Activated CD4-positive, alpha-beta T cell treated with anti-CD3 and anti-CD28 coated beads, Interleukin-2, amount 50 U/mL, for 1 hour (primary cell): ENCODE measurements at places on chromosomes 2 and 18.

DNA sequence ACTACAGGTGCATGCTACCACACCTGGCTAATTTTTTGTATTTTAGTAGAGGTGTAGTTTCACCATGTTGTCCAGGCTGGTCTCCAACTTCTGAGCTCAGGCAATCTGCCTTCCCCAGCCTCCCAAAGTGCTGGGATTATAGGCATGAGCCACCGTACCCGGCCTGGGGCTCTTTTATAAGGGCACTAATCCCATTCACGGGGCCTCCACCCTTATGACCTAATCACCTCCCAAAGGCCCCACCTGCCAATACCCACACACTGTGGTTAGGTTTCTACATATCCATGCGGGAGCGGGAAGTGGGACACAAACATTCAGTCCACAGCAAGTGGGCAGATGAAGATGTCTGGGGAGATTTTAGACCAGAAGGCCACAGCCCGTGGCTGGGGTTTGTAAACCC, 164.7 kb upstream of the SH3BP4 start:
- no peak for DNase-seq

DNA sequence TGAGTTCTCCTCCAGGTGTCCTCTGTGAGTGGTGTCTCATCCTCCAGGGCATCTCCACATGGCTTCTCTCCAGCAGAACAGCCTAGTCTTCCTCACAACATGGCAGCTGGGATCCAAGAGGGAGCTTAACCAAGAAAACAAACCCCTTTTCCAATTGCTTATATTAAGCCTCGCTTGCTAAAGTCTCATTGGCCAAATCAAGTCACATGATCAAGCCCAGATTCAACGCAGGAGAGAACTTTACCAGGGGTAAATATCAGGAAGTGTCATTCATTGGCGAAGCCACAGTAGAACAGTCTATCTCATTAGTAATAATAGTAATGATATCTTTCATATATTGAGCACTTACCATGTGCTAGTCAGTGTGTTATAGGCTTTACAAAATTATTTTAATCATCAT, 53.1 kb downstream of the CDC42EP3 start:
- no peak for DNase-seq

DNA sequence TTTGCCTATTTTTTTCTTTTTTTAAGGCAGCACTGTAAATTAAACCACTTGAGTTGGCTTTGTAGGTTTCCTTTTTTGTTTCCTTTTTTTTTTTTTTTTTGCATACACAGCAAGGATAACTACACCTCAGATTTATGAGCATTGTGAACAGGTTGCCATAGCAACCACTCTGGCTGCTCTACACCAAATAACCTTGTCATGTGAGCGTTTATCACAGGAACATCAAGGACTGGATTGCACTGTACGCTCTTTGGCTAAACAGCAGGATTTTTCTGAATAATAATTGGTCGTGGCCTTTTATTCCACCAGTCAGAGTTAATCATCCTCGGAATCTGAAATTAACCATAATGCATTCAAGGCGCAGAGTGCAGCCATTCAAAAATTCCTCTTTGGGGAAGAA, 199.1 kb upstream of the SLC14A2 start:
- no peak for DNase-seq

DNA sequence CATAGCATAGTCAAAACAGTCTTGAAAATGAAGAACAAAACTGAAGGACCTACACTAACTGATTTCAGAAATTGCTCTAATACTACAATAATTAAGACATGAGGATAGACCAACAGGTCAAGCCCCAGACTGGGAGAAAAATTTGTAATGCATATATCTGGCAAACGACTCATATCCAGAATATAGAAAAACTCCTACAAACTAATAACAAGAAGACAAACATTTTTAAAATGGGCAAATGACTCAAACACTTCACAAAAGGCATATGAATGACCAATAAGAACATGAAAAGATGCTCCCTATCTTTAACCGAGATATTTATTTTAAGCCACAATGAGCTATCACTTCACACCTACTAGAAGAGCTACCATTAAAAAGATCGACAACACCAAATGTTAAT, 14.2 kb downstream of the TGFBRAP1 start:
- DNase-seq: no peak

DNA sequence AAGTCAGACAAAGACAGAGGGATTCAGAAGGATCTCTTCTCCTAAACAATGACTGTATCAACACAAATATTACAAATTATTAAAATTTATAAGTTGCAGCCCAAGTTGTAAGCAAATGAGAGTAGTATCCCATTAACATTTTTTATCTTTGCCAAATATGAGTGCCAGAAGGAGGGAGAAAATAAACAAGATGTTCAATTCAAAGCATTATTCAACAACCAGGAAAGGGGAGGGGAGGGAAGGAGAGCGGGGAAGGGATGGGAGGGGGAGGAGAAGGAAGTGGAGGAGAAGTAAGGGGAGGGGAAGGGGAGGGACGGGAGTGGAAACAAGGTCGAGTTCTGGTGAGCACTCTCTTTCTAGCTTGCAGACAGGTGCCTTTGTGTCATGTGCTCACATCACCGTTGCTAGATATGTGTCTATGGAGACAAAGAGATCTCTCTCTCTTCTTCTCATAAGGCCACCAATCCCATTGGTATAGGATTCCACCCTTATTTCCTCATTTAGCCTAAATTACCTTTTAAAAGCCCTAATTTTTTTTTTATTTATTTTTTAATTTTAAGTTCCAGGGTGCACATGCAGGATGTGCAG, 679.6 kb upstream of the CHAC2 start:
- DNase-seq: no peak

GRCh38 chr2:9178904-9179571, 27.6 kb upstream of the ASAP2 start:
- DNase-seq: no peak

DNA sequence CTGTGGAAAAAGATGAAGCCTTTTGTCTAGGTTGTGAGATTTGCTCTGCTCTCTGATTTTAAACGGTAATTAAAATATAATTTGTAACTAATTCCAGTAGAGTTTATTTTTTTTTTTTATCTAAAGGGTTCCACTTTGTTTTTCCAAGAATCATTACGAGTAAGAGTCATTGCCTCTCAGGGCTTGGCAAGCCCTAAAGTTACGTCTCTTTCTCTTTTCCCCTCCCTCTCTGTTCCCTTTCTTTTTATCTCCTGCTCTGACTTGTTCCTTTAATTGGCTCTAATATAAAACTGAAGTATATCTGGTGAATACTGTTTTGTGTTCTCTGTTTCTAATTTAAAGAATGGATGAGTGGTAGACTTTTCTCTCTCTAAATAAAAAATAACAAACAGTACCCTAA, 75.8 kb downstream of the CALCRL start:
- no peak for DNase-seq

DNA sequence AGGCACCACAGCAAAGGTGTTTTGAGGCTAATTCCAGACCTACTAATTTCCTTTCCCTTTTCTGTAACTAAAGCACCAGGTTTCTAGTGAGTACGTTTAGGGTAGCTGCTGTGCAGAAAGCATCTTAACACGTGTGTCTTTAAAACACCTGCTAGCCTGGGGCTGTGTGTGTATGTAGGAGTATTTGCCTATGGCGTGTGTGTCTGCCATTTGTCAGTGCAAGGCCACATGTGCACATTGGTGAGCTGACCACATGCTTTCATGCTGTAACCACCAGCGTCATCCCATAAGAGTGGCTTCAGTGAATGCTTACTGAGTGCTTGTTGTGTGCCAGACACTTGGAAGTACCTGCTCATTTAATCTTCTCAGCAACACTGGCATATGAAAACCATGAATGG, 241.6 kb downstream of the SEPTIN10 start:
- DNase-seq: no peak

GRCh38 chr2:237742191-237742590, 56.4 kb upstream of the RBM44 start:
- no peak for DNase-seq

- no peak for DNase-seq
These were observed 49.3 kb upstream of the FOSL2 start for GRCh38 chr2:28343184-28343942.

GRCh38 chr18:71913641-71914040, 630.5 kb downstream of the CBLN2 start:
- DNase-seq: no peak

- DNase-seq: no peak
These were observed 21.4 kb downstream of the TNFRSF11A start for GRCh38 chr18:62346333-62347088.

- no peak for DNase-seq
These were observed 57.6 kb downstream of the BMP10 start for GRCh38 chr2:68813596-68813995.

GRCh38 chr2:120290737-120291136, 38.1 kb downstream of the RALB start:
- no peak for DNase-seq

DNA sequence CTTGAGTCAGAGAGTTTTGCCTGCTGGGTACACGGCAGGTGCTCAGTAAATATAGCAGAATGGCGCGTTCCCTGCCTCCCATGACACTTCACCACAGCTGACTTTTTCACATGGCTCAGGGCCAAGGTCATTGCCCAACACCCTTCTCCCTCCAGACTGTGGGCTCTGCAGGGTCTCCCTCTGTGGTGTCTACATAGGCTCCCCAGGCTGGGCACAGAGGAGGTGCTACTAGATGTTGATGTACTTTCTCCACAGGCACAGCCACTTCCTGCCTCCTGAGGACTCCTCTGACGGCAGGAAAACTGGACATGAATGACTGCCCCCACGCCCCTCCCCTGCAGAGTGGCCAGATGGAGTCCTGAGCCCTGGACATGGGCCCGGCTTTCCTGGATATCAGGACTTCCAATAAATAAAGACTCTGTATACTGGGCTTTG, 4.2 kb downstream of the CHCHD5 start:
- DNase-seq: no peak

- no peak for DNase-seq
These were observed 16.7 kb downstream of the L3MBTL4 start for GRCh38 chr18:6397931-6398566.

DNA sequence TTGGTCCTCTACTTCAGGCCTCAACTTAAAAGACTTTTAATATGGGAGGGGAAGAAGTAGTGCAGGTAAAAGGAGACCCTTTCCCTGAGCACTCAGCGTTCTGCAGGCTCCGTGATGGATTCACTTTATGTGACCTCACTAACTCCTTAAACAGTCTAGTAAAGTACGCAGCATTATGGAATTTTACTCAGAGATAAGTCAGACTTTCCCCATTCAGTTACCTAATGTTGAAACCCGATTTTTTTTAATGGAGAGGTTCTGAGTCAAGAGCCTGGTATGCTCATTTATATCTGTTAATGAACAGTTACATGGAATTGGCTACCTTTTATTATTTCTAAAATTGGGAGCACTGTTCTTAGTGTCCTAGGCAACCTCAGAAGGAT, 34.1 kb downstream of the RASGRP3 start:
- no peak for DNase-seq

GRCh38 chr2:99261242-99261641, 5.8 kb upstream of the LYG2 start:
- DNase-seq: no peak

DNA sequence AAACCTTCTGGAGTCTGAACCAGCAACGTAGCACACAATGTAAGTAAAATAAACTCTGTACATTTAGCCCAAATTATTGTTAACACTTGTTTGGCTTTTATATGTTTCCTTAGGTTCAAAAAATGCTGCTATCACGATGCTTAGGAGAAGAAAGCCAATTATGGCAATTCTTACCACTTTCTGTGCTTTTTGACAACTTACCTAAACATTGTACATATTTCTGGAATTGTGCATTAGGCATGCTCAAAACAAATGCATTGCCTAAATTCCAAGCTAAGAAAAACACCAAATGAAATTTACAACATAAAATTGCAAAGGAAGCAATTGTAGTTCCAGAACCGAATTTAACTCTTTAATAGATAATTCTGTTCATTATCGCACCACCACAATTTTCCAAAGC, 585.6 kb upstream of the DSEL start:
- no peak for DNase-seq

DNA sequence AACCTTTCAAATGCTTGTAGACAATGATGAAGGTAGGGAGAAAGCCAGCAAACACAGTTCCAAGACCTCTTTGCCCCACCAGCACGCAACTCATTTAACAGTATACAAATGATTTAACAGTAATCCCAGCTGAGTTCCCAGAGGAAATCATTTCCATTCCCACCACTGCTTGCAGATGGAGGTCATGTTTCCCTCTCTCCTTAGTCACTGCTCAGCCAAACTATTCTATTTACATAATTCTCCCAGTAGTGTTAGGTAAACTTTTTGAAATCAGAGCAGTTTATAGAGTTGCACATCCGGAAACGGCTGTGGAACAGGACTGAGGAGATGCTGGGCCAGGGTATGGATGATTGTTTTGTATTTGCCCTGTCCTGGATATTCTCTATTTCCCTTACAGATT, 328.5 kb downstream of the FIGN start:
- DNase-seq: no peak

DNA sequence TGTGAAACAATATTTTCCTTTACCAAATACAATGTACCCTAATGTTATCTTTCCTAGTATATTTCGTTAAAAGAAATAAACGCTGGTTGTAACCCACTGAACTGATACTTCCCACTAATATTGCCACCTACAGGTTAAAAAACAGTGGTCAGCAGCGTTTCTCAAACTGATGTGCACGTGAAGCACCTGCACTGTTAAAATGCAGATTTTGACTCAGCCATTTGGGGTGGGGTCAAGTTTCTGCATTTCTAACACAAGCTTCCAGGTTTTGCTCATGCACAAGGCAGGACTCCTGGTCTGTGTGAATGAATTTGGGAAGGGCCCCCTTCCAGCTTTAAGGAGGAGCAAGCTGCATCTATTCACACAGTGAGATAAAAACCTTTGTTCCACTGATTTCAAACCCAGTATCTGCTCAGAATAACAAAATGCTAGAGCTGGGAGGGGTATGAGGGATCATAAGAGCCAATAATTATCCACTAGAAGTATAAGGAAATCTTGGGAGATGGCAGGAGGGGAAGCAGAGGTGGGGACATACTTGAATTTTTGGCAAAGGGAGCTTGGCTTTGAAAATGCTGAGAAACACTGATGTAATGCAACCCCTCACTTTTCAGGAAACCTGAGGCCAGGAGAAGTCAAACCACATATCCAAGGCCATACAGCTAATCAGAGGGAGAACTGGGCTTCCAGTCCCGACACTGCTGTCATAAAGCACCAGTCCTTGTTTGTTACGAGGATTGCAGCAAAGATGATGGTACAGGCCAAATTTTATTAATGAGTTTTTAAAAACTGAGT, 116.2 kb downstream of the RBMS1 start:
- no peak for DNase-seq

- DNase-seq: no peak
These were observed 479.3 kb upstream of the HS6ST1 start for GRCh38 chr2:128797937-128798336.
